Nucleus accumbens (tissue), 56 donors: ENCODE measurements at places on chromosomes 12 and 14.

DNA sequence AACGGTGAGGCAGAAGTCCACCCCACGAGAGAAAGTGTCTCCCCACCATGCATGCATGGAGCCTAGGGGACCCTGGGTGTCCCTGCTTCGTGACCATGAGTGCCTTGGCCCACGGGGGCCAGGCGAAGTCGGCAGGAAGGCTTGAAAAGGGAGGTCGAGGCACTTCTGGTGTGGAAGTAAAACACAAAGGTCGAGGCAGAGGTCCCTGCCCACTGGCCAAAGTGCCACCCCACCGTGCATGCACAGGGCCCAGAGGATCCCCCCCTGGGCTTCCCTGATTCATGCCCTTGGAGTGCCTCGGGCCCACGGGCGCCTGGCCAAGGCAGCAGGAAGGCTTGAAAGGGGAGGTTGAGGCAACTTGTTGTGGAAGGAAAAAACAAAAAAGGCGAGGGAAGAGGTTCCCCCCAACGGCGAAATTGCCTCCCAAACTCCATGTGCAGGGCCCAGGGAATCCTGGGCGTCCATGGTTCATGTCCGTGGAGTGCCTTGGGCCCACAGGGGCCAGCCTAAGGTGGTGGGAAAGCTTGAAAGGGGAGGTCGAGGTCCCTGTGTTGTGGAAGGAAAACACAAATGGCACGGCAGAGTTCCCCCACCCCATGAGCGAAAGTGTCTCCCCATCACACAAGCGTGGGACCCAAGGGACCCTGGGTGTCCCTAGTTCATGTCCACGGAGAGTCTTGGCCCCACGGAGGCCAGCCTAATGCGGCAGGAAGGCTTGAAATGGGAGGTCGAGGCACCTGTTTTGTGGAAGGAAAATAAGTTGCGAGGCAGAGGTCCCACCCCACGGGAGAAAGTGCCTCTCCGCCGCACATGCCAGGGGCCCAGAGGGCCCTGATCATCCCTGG, 372.1 kb downstream of the ALG10 start:
- no peak for DNase-seq

DNA sequence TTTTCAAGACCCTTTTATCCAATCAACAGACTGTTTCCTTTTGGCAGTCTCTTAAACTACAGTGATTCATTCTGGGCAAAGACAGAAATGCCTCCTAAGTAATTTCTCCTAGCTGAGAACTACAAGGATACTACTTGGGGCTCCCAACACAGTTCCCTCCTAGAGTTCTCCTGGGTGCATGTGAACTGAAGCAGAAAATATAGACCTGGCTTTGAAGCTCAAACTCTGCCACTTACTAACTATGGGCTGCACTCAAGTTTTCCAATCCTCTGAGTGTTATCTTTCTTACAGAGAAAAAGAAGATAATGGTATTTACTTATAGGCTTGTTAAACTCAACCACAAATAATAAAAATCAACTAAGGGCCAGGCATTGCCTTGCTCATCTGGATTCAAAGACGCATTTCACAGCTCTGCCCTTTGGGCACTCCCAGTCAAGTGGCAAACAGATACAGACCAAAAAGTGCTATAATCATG, 97.6 kb downstream of the EFCAB11 start:
- no peak for DNase-seq

DNA sequence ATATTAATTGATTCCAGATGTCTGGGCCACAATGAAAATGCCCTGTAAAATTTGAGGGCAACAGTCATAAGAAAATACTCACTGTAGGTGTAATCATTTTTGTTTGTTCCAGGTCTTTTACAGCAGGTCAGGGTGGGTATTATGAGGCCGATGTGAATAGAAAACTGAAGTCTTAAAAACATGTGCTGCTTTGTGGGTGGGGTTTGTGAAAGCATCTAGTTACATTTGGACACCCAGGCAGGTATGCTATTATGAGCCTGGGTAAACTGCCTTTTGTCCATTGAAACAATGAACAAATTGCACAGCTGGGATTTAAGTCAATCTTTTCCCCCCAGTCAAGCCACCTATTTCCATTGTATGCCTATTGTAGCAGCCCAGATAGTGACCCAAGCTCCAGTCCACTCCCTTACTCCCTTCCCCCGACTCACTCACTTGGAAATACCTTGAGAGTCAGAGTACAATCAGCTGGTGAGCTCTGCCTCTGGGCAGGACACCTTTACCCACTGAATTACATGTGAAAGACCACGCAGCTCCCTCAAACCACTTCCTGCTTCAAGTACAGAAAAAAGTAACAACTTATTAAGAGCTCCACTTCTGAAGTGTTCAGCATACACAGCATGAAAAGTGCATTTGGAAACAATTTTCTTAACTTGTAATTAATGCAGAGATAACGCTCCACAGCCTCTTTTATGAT, 1.8 kb downstream of the IGF1 start:
- DNase-seq: no peak

- no peak for DNase-seq
Observed at GRCh38 chr12:105729926-105730325, 399.4 kb downstream of the C12orf75 start.

- no peak for DNase-seq
Observed at GRCh38 chr14:52391881-52392615, 77.9 kb downstream of the PTGER2 start.

GRCh38 chr14:90508036-90508435, 111.2 kb downstream of the CALM1 start:
- no peak for DNase-seq

DNA sequence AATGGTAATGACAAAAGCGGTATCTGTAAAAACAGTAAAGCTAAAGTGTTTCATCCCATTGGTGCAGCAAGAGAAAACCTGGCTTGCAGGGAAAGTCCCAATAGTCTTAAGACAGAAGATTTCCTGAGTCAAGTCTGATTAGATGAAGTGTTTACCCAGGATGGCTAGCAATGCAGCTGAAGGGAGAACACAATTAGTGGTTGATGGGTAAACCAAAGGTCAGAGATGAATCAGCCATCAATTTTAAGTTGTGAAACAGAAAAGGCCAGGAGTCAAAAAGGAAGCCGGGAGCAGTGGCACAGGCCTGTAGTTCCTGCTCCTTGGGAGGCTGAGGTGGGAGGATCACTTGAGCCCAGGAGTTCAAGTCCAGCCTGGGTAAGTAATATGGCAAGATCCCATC, 52.6 kb downstream of the SEC23A start:
- no peak for DNase-seq

GRCh38 chr12:92668739-92669138, 34.0 kb upstream of the PLEKHG7 start:
- no peak for DNase-seq

- no peak for DNase-seq
Observed at GRCh38 chr12:100110276-100110675, 32.4 kb downstream of the BLTP3B start.

GRCh38 chr12:5478081-5478706, 46.3 kb downstream of the NTF3 start:
- no peak for DNase-seq

GRCh38 chr12:25480145-25480544, 72.9 kb downstream of the LMNTD1 start:
- no peak for DNase-seq

DNA sequence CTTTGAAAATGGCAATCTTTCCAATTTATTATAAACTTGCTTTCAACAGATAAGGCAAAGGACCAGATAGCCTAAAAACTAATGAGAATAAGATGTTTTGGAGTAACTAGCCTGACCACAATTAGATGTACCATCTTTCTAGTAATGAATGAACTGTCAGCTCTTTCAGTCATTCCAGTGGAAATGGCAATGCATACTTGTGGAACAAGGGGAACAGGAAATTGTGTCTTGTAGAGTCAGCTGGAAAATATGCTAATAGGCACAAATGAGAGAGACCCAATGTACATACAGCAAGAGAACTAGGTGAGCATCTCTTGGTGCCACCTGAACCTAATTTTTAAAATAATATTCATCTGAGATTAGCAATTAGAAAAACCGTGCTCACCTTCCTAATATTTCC, 76.1 kb upstream of the GPHB5 start:
- DNase-seq: no peak

GRCh38 chr12:86729739-86730138, 473.5 kb upstream of the MGAT4C start:
- DNase-seq: no peak

DNA sequence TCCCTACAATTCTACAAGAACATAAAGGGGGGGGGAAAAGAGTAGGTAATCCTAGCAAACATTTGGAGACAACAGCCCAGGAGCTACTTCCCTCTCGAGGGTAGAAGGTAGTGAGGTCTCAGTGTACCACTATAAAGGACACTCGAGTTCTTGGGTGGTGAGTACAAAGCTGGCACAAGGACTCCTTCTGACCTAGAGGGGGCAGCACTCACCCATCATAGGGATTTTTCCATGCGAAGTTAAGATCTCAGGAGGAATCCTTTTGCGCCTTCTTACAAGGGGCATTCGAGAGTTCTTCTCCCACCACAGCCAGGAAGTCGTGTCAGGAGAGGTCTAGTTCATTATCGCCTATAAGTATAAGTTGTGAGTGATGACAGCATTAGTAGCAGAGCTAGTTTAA, 200.2 kb upstream of the RBM19 start:
- DNase-seq: peak; percentile 48

- DNase-seq: no peak
Observed at GRCh38 chr12:68393417-68393816, 61.3 kb upstream of the MDM1 start.

- no peak for DNase-seq
Observed at GRCh38 chr12:76402259-76402658, 54.0 kb upstream of the BBS10 start.

DNA sequence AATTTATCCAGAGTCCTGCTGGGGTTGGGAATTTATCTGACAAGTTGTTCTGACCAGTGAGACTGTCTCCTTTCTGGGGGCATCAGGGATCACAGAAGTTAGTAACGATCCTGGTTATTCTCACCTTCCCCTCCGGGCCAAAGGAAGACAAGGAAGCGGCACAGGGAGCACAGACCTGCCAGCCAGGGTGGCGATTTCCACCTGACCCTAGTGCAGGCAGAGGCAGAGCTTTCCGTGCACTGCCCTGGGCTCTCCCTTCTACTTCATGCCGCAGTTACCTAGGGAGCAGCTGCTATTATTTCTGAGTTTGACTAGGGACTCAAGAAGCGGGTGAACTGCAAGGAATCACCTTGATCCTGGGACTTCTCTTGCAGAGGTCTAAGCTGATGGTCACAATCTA, 7.4 kb downstream of the TMEM106C start:
- DNase-seq: no peak

GRCh38 chr14:73757381-73757780, 43.2 kb upstream of the PNMA1 start:
- no peak for DNase-seq

DNA sequence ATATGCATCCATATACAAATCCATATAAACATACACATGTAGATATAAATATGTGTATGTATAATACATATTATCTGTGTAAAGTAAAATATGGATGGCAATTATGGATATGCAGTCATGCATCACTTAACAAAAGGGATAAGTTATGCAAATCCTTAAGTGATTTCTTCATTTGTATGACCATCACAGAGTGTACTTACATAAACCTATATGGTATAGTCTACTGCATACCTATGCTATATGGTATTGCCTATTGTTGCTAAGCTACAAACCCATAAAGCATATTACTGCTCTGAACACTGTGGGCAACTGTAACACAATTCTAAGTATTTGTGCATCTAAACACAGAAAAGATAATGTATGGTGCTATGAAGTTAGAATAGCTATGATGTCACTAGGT, 227.2 kb downstream of the SLC6A15 start:
- no peak for DNase-seq

DNA sequence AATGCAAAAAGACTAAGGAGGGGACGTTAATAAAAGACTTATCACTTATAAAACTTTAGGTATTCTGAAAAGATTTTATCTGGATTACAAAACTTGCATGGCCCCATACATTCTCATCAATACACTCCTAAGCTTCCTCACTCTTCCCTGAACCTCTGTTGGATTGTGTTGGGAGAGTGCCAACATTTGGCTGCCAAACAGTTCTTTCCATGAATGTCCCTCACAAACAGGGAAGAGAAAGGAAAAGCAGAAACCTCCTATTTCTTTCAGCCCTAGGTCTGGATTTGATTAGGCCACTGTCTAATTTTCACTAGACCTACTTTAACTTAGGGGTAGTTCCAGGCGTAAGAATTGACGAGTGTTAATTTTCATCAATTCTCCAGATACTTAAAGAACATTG, 11.7 kb downstream of the PTHLH start:
- DNase-seq: no peak

- no peak for DNase-seq
Observed at GRCh38 chr12:10102322-10102721, 3.5 kb upstream of the CLEC1A start.

GRCh38 chr14:71250791-71251190, 343.5 kb downstream of the PCNX1 start:
- DNase-seq: no peak

DNA sequence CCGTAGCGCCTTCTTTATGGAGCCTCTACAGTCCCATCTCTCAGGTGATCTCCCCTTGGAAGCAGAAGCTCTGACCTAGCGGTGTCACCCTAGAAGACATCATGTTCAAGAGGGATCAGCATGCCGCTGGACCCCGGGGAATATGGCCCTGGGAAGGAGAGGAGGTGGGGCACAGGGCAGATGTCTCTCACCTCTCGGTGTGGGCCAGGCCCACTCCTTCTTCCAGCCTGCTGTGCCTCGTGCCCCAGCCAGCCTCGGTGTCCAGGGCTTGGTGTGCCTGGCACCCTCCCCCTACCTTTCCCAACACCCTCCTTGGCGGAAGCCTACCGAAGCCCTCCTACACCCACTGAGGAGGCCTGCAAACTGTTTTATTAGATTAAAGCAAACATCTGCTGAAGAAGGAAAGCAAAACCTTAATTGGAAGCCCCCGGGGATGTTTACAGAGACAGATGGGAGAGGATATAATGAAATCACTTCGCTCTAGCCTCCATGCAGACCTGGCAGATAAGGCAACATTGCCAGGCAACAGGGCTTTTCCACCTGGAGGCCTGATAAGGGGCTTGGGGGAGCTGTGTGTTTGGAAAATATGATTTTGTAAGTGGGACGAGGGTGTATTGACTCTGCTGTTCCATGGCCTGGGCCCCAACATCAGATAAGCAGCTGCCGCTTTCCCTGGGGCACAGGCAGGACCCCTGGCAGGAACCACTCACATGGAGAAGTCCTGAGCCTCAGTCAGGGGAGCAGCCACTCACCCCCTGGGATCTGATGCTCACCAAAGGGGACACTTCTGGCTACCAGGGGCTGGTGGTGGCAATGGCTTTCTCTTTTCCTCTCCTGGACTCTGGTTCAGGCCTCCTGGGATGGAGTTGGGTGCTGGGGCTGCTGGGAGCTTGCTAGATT, 5.7 kb upstream of the CHGA start:
- no peak for DNase-seq

- DNase-seq: no peak
Observed at GRCh38 chr14:43795600-43796228, 711.4 kb downstream of the FSCB start.

GRCh38 chr14:104680806-104681688, 8.4 kb upstream of the INF2 start:
- DNase-seq: peak; percentile 69

DNA sequence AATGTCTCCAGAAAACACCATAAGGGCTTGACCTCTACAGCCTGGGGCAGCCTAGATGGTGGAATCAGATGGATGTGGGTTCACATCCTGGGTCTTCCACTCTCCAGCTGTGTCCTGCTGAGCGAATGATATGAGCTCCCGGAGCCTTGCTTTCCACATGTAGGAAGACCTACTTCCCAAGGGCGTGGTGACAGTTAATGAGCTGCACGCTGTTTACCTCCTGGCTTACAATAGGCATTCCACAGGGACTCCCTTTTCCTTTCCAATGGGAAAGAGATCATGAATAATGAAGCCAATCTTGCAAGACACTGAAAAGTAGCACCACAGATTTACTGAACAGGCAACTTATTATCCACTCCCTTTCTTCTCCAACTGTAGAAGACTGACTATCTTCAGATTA, 46.1 kb downstream of the TMTC1 start:
- DNase-seq: no peak

GRCh38 chr14:24705840-24706239, 71.8 kb upstream of the GZMB start:
- no peak for DNase-seq
